ENCODE measurements at places on chromosomes 5 and 9.

- no peak for DNase-seq
These were observed at the start of gene FGD3 for GRCh38 chr9:92947268-92948037. Gene FGD3 (plus strand): TSS chr9:92947523. CDS start chr9:92976257, 28,734 bp downstream.

DNA sequence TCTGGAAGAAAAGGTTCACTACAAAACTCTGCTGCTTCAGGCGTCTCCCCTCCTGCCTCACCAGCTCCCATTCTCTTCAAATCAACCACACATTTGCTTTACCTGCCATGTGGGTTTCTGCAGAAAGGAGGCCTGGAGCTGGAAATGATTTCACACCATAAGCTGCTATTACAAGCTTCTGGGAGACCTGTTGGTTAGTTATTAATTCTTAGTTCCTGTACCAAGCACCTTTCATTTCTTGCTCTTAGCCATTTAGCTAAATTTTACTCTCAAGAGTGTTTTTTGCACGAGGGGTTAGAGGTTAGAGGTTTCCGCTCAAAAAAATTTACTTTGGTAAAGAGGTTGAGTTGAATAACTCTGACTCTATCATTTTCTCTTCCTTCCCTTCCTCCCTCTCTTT, 70.3 kb downstream of the MAP1B start:
- DNase-seq = no peak

DNA sequence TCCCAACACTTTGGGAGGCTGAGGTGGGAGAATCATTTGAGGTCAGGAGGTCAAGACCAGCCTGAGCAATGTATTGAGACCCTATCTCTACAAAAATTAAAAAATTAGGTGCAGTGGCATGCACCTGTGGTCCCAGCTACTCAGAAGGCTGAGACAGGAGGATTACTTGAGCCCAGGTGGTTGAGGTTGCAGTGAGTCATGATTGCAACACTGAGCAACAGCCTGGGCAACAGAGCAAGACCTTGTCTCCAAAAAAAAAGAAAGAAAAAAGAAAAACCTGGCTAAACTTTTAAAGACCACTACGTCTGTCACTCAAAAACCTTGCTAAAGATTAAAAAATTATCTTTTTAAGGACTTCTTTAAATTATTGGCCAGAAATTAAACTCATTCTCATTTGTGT, 59.8 kb upstream of the ABCA1 start:
- DNase-seq = no peak

- no peak for DNase-seq
These were observed 176.8 kb downstream of the FER start for GRCh38 chr5:108924457-108924961.

Data from amygdala (tissue), 56 donors.